NCI-H748 treated with DMSO at 0.1 percent for 48 hours (cell line): ENCODE measurements at places on chromosomes 16 and 17.
A peak's percentile ranks its signal among the peaks of the same experiment; 100 is the strongest.

DNA sequence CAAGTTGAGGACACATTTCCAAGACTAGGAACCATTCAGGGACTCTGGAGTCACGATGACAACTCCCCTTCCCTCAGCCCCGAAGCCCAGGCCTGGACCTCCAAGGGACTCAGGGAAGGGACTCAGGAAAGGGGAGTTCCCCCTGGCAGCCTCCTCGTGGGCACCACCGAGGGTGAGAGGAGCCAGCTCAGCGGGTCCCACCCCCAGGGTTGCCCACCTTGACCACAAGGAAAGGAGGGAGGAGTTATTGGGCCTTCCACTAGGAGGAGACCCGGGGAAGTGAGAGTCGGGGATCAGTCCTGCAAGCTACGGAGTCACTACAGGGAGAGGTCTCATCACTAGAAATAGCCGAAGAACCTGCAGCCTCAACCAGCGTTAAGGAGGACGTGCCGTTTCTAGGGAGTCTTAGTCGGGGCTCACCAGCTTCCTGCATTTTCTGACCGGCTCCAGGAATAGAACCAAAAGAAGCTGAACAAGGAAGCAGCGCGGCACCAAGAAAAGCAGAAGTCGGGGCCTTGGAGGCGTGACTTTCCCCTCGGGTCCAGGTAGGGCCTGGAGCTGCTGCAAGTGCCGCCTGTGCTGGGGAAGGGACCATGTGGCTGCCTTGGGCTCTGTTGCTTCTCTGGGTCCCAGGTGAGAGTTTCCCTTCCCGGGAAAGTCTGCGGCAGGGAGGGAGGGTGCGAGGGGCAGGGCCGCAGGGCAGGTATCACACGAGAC lies at the start of gene CD300A:
CD300A (plus strand) TSS at position 524 of the 717 bp plus-strand sequence; CDS start at position 594, 70 bp downstream.
- DNase-seq = no peak

DNA sequence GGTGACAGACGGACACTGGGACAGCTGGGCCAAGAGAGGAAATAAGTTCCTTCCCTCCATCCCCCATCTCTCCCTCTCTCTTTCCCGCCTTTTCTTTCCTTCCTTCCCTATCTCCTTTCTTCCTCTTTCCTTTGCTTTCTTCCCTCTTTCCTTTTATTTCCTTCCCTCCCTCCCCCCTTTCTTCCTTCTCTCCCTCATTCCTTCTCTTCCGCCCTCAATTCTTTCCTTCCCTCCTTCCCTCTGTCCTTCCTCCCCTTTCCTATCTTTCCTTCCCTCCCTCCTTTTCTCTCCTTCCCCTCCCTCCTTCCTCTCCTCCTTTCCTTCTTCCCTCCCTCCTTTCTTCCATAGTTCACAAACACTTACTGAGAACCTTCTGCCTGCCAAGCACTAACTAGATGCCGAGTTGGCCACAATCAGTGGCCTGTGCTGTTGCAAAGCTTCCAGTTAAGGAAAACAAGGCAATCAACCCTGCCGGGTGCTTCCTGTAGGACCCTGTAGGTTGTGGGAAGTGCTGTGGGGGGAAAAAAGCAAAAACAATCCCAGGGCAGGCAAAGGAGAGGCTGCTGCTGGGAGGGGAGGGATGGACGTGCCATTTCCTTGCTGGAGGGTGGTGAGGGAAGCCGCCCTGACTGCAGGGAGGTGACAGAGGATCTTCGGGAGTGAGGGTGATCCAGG lies 31.7 kb downstream of the ABCC6 start:
- no peak for DNase-seq

- peak; percentile 60 for DNase-seq
These were observed at the start of gene COPRS for GRCh38 chr17:31858642-31859486. TSS of gene COPRS (minus strand) at chr17:31859244. CDS start at chr17:31859199, 45 bp downstream.

GRCh38 chr16:10070591-10070990 lies 111.6 kb downstream of the GRIN2A start:
- no peak for DNase-seq

- no peak for DNase-seq
These were observed 27.4 kb upstream of the MSI2 start for GRCh38 chr17:57228911-57229310.

- no peak for DNase-seq
These were observed 49.2 kb upstream of the CBFA2T3 start for GRCh38 chr16:89026121-89026612.

- peak; percentile 58 for DNase-seq
These were observed 327.4 kb upstream of the CCL2 start for GRCh38 chr17:33927732-33928133.

- no peak for DNase-seq
These were observed 120.6 kb upstream of the KCNJ16 start for GRCh38 chr17:69954241-69954925.

DNA sequence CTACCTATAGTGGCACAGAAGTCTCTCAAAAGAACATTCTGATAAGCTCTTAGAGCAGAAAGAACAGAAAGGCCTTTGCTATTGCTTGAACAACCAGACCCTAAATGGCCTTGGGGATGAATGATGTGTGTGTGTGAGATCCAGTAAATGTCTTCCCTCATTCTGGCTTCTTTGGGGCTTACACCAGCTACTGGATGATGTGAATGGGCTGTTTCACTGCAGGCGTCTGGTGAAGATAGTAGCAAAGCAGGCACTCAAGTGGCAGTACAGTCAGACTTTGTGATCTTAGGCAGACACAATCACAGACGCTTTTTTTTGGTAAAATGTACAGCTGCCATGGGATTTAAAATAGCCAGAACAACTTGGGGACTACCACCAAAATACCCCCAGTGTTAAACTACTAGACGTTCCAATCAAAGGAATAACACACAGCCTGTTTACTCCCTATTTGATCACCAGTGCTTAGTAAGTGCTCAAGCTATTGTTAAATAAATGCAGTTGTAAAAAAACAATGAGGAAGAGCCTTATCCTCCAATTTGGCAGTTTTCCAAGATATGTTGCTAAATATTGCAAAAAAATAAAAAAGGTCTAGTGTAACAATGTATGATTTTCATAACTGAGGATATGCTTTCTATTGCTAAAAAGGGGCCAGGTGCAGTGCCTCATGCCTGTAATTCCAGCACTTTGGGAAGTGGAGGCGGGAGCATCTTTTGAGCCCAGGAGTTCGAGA lies 17.9 kb downstream of the NDUFAB1 start:
- no peak for DNase-seq

GRCh38 chr17:63774141-63774968 lies at the start of gene DDX42:
TSS of gene DDX42 (plus strand) at chr17:63774170. CDS start at chr17:63787050, 12,880 bp downstream.
- DNase-seq = no peak

GRCh38 chr16:77430360-77430759 lies 4.5 kb downstream of the ADAMTS18 start:
- no peak for DNase-seq

GRCh38 chr16:62060089-62060488 lies 23.9 kb upstream of the CDH8 start:
- DNase-seq = no peak
